Activated T-cell treated with anti-CD3 and anti-CD28 coated beads for 48 hours (primary cell): ENCODE measurements at places on chromosomes 4 and X.

DNA sequence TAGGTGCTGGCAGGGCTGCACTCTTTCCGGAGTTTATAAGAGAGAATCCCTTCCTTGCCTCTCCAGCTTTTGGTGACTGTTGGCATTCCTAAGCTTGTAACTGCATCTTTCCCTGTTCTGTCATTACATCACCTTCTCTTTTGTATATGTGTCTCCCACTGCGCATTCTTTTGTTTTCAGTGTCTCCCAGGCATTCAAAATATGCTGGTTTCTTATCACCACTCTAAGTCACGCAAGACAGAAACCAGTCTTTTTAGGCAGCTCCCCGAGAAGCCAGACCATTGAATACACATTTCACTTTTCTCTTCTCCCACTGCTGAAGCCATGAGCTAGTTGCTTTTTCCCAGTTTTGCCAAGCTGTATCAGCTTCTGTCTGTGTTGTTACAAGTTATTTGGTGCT lies 71.0 kb downstream of the LAS1L start:
- DNase-seq = no peak

GRCh38 chr4:150385606-150386005 lies 196.3 kb upstream of the MAB21L2 start:
- no peak for DNase-seq

DNA sequence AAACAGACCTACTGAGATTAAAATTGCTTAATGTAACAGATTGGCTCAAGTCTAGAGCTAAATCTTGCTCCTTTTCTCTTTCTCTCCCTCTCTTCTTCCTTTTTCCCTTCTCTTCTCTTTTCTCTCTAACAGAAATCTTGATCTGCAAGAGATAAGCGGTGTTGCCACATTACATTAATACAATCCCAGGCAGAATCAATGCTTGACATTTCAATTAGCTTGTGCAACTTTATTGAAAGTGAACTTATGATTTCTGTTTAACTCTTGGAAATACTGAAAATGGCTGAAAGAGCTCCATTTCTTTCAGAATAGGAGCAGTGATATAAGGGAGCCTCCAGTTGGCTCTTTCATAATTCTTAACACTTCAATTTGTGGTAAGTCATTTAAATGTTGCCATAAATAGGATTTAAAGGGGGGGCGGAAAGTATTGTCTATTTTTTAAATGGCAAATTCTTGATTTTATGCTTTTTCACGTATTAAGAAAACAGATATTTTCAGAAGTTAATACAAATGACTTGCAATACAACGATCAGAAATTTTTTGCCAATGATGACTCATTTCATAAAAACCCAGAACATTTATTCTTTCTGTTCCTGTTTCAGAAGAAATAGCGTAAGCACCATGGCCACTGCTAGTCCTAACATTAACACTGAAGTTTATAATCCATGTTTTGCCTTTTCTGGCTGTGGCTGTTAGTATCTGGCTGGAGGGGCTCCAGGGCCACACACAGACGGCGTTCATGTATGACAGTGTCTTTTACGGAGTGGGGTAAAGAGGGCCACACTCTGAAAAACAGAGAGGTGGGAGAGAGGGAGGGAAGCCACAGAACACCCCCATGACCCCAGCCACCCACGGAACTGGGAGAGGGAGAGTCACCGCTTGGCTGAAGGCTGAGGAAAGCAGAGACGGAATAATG lies 115.7 kb upstream of the FAT1 start:
- DNase-seq = no peak

DNA sequence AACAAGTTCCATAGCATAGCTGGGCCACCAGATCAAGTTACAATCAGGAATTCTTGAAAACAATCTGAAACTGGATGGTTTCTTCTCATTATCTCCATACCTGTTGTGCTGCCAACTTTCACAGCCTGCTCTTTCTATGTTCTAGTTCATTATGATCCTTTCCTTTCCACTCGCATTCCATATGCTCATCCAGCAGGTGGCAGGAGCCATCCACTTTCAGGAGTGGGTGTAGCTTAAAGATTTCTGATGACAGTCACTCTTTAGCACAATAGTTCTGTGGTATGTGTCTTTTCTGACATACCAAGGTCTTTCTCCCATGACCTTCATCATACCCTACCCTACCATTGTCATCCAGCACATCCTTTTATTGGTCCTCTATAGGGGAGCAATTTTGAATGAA lies 46.4 kb downstream of the PAGE2 start:
- peak; percentile 1 for DNase-seq

DNA sequence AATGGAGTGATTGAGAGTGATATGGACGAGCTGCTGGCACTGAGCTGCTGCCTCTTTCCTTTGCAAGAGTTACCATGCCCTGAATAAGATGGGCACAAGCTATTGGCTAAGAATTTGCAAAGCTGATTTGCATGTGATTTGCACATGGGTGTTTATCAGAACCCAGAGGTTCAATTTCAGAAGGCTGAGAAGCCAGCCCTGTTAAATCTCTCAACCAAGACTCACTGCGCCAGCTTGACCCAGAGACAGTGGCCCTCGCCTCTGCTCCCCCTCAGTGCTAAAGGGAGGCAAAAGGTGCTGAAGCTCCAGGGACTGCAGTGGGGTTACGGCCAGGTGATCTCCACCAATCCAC lies 701 bp downstream of the ARHGAP4 start:
- no peak for DNase-seq

GRCh38 chrX:21863241-21863640 lies 7.5 kb downstream of the YY2 start:
- no peak for DNase-seq

DNA sequence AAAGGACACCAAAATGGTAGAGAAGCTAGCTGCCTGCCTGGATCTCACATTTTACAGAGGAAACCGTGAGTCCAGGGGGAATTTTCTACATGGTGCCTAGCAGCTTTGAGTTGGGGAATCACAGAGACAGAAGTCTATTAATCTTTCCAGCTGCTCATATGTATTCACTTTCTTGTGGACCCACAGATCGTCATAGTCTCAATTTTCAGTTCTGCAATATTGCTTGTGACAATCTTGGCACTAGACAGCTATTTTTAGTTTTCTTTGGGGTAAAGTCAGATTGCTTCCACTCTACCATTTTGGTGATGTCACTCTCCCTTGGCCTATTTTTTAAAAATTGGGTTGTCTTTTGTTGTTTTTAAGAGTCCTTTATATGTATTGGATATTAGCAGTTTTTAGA lies 233.4 kb upstream of the STK26 start:
- no peak for DNase-seq

DNA sequence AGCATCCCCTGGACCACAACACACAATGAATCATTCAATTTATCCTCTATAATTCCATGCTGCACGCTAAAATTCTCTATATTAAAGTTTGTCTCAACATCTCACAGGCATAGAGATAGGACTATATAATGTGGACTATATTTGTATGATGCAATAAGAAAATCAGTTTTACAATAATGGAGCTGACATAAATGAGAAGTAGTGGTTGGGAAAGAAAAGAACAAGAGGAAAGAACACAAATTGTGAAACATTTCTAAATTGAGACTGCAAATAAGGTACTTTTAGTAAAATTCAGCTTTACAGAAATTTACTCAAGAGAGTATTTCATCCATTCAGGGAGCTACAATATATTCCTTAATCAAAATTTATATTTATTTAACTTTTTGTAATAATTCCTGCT lies 120.4 kb downstream of the ARAP2 start:
- DNase-seq = no peak

DNA sequence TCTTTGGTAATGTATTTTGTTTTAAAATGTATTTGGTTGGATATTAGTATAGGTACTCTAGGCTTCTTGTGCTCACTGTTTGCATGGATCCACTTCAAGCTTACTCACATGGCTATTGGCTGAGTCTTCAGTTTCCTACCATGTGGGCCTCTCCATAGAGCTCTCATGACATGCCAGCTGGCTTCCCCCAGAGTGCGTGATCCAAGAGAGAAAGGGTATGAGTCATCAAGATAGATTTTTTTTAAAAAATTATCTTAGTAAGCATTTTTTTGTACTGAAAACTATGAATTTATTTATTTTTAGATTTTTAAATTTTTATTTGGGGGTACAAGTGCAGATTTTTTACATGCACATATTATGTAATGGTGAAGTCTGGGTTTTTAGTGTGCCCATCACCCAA lies 219.1 kb upstream of the AMOT start:
- no peak for DNase-seq

GRCh38 chr4:148344941-148345340 lies 97.3 kb downstream of the NR3C2 start:
- DNase-seq = no peak

DNA sequence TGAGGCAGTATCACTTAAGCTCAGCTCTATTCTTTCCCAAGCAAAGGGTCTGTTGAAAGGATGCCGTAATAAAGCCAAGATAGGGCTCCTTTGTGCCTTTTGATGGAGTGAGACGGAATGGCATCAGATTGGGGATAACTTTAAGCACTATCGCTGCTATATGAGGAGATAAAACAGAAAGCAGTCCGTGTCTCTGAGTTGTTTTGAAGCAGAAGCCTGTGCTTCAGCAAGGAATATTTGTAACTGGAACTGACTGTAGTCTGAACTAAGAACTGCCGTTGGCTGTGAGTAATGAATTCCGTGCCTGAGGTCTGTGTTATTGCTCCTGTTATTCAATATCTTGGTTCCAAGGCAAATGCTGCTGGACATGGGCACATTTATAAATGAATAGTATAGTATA lies 297.4 kb downstream of the ANKRD50 start:
- no peak for DNase-seq

DNA sequence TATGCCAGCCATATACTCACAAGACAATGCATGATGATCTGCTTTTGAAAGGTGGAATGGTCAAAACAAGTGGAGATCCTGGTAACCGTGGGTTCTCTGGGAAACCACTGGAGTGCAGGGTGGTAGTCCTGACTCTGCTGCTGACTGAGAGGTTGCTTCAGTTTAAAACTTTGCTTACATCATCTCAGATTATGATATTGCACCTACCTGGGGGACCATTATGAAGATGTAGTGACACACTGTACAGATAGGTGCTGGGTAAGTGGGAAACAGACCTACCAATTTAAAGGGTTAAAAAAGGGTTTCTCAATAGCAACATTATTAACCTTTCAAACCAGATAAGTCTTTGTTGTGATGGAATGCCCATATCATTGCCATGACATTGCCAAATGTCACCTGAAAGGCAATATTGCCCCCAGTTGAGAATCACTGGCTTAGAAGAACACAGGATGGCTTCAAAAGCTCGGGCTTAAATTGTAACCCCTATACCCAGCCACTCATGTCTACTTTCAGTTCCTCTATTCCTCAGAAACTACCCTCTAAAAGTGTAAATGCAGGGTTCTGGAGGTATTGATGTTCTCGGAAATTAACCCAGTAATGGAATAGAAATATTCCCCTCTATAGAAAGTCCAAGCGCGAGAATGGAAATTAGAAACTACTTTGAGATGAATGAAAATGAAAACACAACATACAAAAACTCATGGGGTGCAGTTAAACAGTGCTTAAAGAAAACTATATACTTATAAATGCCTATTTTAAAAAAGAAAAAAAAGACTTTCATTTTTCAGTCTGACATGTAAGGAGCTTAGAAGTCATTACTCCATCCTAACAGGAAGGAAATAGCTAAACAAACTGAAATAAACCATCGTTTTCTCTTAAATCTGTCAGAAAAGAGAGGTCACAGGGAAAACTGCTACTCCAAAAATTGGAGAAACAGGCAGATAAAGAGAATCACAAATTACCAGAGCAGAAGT lies 65.8 kb downstream of the ARHGEF6 start:
- no peak for DNase-seq

- DNase-seq = no peak
These were observed 497.3 kb upstream of the PITX2 start for GRCh38 chr4:111120191-111120590.

DNA sequence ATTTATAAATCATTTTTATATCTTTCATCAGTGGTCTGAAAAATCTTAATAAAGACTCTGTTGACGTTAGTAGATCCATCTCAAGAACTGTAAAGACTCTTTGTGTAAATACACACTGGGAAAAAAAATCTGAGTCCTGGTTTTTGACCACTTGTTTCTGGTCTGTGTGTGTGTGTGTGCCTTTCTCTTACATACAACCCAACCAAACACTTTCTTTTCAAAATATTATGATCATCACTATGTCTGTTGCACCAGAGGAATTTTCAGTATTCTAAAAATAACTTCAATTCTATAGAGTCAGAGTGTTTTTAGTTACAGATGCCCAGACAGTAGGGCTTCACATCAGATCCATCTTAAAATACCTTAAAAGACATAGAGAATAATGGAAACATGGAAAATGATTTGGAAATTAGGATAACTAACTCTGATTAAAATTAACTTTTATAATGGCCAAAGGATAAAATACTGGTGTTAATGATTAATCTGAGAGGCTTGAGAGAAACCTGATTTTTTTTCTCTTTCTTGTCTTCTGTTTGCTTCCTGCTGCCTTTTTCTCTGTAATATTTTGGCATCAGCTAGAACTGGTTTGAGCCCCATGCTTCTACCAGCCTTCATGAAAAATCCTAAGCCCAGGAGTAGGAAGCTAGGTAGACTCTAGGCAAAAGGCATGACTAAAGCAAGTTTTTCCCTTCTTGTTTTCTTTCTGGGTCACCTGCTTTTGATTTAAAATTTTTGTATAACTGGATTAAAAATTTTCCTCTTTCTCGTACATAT lies 99.7 kb downstream of the ATXN3L start:
- no peak for DNase-seq

GRCh38 chr4:168357941-168358340 lies 39.4 kb upstream of the DDX60 start:
- no peak for DNase-seq

GRCh38 chr4:76003620-76004019 lies 3.7 kb downstream of the CXCL9 start:
- DNase-seq = no peak

DNA sequence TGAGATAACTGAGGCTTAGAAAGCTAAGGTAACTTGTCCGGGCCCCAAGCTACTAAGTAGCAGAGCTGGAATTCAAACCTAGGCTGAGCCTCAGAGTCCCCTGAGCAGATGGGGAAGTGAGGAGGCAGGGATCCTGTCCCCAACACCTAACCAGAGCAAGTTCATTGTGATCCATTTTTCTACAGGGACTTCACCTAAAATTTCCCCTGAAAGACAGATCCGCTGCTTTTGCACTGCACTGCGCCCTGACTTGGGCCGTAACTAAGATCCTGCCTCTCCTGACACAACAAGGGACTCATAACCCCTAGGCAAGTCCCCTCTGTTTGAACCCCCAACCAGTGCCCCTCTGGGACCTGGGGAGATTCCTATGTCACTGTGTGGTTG lies 25.6 kb upstream of the MTM1 start:
- no peak for DNase-seq

DNA sequence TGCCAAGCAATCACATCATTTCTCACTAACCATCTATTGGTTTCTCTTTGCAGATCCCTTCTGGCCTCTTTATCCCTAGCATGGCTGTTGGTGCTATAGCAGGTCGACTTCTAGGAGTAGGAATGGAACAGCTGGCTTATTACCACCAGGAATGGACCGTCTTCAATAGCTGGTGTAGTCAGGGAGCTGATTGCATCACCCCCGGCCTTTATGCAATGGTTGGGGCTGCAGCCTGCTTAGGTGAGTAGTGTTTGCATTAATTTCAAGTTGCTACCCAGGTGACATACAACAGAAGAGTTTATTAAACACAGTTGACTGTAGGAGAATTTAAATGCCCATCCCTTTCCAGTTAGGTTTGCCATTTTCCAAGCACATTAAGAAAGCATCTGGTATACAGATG lies 112.2 kb downstream of the AKAP4 start:
- DNase-seq = no peak

GRCh38 chr4:71785959-71786358 lies 2.1 kb upstream of the GC start:
- DNase-seq = no peak
